ENCODE measurements at places on chromosomes 7 and 10.
A peak's percentile ranks its signal among the peaks of the same experiment; 100 is the strongest.

DNA sequence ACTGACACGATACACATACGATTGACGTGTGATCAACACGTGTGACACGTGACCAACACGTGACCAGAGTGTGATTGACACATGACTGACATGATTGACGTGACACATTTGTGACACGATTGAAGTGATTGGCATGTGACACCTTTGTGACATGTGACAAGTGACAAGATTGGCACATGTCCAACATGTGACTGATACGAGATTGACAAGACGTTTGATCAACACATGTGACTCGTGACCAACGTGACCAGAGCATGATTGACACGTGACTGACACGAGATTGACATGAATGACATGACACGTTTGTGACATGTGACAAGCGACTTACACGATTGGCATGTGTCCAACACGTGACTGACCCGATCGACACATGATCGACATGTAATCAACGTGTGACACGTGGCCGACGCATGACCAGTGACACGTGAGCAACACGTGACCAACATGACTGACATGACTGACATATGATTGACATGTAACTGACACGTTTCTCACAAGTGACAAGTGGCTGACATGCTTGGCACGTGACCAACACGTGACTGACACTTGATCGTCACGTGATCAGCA is 22.0 kb downstream of the CRPPA start:
- no peak for DNase-seq

DNA sequence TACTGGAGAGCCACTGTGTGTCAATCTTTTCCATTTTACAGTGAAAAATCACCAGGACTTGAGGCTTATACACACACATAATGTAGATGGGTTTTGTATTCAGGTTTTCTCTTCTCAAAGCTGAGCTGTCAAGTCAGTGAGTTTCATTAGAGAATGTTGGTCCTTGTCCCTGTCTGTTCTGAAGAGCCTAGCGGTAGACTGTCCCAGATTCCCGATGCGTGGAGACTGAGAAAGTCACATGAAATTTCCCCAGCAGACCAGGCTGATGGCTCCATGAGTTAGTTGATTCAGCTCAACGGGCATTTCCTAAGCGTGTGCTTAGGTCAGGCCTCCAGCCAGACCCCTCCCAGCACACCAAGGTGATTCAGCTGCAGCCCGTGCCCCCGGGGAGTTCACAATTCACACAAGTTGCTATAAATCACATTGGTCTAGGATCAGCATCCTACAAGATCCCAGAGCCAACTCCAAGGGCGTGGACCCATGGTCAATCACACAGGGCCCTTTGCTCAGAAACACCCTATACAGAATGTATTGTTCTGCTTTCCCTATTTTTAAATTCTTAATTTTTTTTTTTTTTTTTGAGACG is 17.2 kb downstream of the CHST15 start:
- no peak for DNase-seq

- no peak for DNase-seq
Measured at GRCh38 chr10:125084191-125084613, 76.2 kb downstream of the CTBP2 start.

DNA sequence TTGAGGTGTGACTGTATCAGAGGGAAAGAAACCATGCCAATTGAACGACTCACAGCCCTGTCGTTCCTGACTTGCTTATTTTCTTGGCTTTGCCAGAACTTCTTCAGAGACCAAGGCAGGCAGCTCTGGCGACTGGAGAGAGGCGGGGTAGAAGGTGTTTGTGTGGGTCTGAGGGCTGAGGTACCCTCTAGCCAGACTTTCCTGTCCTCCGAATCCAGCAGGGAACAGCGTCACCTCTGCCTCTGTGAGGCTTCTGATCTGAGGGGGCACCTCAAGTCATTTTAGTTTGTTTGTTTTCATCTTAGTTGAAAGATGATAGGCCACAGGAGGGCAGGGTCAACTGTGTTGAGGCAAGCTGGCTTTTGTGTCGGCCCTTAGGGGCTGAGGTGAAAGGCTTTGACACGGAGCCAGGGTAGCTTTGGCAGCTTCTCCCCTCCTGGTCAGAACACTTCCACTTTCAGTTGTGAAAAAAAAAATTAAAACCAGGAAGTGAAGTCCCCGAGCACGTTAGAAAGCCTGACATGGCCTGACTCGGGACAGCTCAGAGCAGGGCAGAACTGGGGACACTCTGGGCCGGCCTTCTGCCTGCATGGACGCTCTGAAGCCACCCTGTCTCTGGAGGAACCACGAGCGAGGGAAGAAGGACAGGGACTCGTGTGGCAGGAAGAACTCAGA is 1.9 kb downstream of the ACSL5 start:
- peak; percentile 45 for DNase-seq

DNA sequence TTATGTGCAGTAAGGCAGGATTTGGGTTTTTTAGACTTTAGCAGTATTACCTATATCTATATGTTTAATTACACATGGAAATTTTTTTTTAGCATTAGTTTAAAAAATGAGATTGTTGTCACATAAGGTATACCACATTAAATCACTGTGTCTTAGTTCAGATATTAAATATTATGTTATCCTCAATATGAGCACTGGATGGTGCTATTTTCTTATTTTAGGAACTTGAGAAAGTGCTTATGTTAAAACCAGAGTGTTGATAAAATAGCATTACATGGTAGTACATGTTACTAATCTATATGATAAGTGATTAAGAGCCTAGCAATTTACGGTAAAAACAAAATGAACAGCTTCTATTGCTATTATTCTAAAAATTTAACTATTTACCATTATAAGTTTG is 28.8 kb downstream of the MIOS start:
- DNase-seq, result no peak

DNA sequence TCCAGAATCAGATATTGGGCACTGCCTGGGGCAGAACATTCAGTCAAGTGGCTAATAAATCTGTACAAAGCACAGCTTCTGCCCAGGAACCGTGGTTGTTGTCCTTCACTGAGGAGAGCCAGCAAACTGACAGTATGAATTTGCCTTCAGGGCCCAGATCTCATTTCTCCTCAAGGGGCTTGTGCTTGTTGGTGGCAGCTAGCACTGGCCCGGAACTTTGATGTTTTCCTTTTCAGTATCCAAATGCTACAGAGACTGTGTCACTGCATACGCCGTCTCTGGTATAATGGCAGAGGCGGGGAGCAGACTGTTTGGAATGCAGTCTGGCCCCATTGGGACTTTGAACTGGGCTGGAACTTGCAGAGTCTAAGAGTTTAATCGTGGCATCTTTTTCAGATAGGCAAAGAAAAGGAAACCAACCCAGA is 30.4 kb upstream of the ADD3 start:
- DNase-seq, result no peak

GRCh38 chr7:103124429-103124979 is 24.4 kb downstream of the NAPEPLD start:
- DNase-seq, result no peak

GRCh38 chr7:121871188-121871587 is 1.8 kb upstream of the PTPRZ1 start:
- DNase-seq, result no peak

- DNase-seq, result no peak
Measured at GRCh38 chr7:30313793-30314192, 29.4 kb downstream of the ZNRF2 start.

DNA sequence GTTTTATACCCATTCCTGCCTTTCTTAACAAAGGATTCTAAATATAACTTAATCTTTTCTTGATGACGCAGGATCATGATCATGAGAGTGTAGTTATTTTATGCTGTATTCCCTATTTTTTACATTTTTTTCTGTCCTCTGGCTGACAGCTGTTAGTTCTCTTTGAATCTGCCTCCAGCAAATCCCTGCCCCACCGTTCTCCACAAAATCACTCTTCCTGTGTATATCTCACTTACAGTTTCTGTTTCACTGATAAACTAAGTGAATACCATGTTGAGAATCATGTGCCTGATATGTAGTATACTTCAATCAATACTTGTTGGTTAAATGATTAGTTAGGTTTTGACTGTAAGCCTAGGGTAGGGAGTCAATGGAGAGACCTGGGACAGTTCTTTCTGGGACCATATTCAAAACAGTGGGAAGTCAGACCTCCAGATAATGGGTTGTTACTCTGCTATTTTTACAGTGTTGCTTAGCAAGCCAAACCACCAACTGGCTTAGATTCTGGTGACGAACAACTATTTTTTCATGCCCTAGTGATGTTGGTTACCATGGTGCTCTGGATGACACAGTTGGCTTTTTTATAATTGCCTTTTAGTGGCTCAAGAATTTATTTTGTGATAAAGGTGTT is 12.8 kb downstream of the CNNM1 start:
- DNase-seq, result no peak

DNA sequence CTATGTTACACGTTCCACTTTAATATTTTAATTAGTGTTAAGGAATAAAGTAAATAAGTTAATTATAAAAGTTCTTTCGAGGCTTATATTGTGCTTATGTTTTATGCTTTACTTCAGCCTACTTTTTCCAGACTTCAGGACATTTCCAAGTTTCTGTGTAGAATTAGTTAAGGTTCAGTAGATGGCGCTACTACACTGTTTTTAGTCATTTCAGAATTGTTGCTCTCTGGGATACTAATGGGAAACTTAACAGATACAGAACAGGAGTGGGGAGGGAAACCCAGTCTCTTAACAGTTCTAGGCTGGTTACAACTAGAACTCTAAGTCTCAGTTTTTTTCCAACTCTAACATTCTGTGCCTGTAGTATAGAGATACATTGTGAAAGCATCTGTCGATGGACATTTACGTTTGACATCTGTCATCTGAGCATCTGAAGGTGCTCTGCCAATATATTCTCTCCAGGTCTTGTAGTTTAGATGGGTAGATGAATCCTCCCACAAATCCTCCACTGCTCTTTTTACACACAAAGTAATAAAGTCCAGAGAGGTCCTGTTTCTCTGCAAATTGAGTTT is 56.8 kb upstream of the FAM171A1 start:
- no peak for DNase-seq

- DNase-seq, result no peak
Measured at GRCh38 chr10:1148855-1149605, 92.8 kb downstream of the WDR37 start.

DNA sequence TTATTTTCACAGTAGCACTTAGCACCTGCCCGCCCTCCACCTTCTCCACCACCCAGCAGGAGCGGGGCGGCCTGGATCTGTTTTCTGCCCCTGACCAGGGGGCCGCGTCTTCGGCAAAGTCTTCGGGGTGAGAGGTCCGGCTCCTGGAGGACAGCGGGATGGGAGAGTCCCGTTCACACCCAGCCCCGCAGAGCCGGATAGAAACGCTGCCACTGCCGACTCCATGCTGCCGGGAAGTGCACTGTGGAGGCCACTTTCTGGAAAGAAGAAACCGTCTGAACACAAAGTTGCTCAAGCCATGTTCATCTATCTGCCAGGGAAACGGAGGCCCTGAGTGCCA is 14.5 kb upstream of the ZNF273 start:
- no peak for DNase-seq

DNA sequence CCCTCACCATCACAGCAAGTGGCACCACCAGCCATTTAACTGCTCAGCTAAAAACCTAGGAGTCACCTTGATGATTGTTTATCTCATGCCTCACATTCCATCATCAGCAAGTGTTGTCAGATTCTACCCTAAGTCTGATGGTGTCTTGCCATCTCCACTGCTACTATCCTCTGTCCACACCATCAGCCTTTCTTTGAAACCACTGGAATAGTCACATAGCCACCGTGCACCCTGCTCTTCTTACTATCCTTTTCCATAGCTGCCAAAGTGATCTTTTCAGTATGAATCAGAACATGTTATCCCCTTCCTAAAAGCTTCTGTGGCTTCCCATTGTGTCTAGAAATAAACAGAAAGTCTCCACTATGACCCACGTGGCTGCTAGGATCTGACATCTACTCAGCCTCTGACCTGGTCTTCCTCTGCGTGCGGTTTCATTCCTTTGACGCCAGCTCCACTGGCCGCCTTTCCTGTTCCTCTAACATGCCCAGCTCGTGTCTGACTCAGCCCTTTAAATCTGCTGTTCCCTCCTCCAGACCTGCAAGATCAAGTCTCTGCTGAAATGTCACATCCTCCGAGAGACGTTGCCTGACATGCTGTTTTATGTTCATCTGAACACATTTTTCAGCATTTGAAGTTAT is 16.5 kb upstream of the CHN2 start:
- no peak for DNase-seq

All from activated CD4-positive, alpha-beta T cell treated with anti-CD3 and anti-CD28 coated beads for 4 hours (primary cell).